Central memory CD8-positive, alpha-beta T cell (primary cell): ENCODE measurements at places on chromosomes 6 and 20.

- DNase-seq: no peak
Measured at GRCh38 chr20:52624281-52624680, 347.9 kb upstream of the TSHZ2 start.

GRCh38 chr20:46261456-46262253 lies 46.6 kb downstream of the CDH22 start:
- no peak for DNase-seq

DNA sequence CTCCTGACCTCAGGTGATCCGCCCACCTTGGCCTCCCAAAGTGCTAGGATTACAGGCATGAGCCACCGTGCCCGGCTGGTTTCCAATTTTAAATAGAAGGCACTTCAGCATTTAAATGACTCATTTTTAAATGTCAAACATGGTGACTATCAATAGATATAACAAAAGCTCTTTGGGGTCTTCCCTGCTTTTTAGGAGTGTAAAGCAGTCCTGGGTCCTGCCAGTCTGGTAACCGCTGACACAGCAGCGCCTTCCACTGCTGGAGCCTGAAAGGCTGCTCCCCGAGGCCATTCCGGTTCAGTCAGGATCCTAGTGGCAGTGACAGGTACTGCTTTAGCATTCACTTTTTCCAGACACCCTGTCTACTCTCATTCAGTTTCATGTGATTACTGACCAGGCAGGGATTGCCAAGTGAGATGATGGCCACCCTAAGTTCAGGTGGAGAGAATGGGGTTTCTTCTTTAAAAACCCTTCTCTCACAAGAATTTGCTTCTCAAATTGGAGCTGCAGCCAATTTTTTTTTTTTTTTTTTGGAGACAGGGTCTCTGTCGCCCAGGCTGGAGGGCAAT lies 5.1 kb downstream of the DIDO1 start:
- peak; percentile 48 for DNase-seq

DNA sequence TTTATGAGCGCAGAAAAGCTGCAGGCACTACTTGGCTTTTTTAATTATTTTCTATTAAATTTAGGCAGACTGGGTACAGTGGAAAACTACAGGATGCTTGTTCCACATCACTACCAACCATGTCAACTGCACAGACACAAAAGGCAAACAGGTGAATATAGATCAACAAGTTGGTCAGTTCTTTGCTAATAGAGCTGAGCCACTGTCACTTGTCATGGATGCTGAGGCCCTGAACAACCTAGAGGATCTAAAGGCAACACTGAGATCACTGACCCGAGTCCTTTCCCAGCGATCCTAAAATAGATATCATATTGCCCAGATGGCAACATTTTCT lies 34.5 kb upstream of the FAM83C start:
- DNase-seq: no peak

- DNase-seq: no peak
Measured at GRCh38 chr6:12716298-12716916, at the start of gene PHACTR1. TSS of gene PHACTR1 (plus strand) at chr6:12716767.

DNA sequence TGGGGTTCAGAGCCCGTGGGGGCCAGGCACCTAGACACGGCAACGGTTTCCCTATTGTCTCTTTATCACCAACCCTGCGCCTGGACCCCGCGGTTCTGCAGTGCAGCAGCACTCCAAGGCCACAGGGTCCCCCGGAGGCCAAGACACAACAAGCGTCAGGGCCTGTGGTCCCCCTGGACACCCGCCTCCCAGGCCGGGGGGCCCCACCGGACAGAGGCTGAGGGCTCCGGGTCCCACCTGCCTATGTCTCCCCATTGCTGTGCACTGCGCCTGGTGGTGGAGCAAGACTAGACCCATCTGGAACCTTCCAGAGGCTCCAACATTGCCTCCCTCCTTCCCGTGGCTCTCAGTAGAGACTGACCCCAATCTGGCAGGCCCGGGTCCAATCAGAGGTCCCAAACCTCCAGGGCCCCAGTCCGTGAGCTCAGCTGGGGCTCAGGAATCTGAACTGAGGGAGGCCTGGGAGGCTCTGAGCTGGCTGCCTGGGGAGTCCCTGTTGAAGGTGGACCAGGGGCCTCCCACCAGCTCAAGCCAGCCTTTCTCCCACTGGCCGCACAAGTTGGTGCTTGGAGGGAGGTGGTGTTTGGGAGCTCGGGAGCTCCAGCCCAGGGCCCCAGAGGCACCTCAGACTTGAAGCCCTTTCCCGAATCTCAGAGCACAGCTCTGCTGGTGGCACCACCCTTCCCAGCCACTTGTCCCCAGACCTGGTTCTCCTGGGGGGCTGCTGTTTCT lies 8.8 kb downstream of the GATA5 start:
- DNase-seq: no peak

GRCh38 chr6:158868890-158869825 lies 50.0 kb upstream of the EZR start:
- peak; percentile 96 for DNase-seq

DNA sequence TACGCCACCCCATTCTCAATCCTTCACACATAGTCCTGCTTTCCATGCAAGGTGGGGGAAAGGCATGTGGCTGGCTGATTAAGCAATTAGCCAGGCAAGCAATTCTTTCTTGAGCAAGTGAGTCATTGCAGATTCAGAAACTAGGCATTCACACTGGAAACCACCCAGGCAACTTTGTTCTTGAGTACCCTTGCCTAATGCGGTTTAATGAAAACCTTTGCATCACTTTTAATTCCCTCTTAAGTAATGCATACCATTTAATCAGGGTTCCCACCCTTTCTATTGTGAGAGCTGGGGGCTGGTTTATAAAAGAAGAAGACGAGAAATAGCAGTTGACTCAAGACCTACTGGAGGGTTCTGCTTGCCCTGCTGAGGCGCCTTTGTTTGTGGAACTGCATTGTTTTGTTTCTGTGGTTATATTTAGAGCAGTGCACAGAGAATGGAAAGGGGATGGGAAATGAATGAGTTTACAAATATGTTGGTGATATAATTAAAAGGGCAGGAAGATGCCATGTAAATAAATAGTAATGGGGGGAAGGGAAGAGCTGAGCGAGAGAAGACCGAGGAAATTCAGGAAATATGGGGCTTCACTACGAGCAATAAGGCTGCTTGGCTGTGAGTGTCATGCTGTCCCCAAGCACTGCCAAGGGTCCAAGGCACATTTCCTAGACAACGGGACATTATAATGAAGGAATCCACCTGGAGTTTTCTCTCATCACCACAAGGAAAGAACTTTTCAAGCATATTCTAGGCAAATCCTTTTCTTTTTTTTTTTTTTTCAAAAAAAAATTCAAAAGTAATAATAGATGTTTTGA lies 48.8 kb upstream of the TSHZ2 start:
- no peak for DNase-seq

GRCh38 chr6:125129354-125129753 lies 24.2 kb upstream of the TPD52L1 start:
- DNase-seq: no peak

GRCh38 chr6:90271831-90272230 lies 24.8 kb downstream of the BACH2 start:
- DNase-seq: no peak

GRCh38 chr6:97842521-97842920 lies 559.5 kb upstream of the MMS22L start:
- no peak for DNase-seq

DNA sequence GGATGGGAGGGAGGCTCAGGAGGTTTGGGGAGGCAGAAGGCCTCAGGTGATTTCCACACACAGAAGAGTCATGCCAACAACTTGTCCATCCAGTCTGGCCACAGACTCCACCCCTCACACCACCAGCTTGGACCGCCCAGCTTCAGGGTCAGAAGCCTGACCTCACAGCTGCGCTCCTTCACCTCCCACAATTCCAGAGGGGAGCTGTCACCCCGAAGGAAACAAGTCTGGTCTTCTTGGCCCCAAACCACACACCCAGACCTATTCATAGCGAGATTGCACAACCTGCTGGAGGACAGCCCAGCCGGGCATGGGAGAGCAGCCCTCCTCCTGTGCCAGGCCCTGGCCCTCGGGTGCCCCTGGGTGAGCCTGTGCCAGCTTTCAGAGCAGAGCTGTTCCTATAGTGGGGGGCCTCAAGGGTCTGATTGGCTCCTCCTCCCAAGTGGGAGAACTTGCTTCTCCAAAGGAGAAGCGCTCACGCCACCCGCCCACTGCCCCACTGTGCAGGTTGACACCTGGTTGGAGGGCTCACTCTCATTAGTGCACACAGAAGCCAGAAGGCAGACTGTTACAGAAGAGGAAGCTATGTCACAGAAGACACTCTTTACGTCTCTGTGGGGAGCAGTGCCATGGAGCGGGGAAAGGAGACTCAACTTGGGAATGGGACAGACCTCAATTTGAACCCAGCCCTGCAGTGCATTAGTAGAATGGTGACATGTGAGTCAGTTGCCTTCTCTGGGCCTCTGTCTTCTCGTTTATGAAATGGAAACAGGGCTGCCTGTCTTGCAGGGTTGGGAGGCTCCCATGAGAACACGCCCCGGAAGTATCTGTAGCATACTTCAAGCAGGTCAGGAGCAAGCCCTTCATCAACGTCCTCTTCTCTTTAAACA lies 128.8 kb downstream of the FOXO3 start:
- DNase-seq: no peak

DNA sequence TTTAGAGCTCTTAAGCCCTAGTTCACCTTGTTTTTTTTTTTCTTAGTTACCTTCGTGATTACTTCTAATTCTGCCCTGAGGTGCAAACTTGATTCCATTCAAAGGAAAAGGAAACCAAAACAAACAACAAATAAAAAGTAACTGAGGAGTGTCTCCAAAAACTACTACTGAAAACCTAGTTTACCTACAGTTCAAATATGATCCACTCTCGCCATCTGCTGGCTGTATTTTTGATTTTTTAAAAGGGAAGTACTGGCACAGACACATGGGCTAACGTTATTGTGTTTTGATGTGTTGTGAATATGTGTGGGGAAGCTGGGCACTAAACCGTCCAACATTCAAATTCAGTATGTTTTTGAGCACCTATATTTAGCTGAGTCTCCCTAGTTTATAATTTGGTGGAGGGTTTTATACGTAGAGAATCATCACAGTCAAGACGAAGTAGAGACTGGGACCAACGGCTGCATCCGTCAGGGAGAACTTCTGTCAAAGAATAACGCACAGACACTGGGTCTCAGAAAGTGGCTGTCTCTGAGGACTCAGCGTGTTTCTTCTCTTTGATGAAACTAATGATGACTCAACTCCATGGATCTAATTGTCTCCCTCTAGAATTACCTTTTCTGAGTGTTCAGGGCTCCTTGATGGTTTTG lies 373.5 kb upstream of the BTBD3 start:
- DNase-seq: no peak

- DNase-seq: no peak
Measured at GRCh38 chr20:45467861-45468260, 1.7 kb upstream of the WFDC2 start.

GRCh38 chr6:129844118-129844891 lies 16.8 kb downstream of the TMEM244 start:
- no peak for DNase-seq

GRCh38 chr6:158760618-158761250 lies 58.4 kb downstream of the EZR start:
- DNase-seq: no peak

- no peak for DNase-seq
Measured at GRCh38 chr20:40251284-40251932, 437.6 kb downstream of the MAFB start.

DNA sequence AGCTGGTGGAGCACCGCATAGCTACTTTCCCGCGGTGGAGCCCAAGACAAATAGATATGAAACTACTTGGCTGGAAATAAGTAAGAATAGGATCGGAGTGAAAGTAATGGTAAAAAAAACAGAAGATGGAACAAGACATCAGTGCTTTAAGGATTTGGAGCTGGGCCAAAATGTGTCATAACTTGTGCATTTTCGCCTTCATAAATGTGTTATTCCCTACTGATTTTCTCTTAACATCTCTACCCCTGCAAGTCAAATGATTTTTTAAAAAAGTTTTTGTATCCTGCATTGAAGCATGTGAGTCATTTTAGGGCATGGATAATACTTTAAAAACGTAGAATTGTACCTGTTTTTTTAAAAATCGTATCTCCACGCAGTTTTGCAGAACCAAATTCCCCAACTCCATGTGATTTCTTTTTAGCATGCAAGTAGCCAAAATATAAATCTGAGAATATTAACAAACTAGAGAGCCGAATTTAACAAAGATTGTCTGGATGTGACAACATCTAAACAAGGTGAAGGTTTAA lies 882 bp upstream of the FAM184A start:
- no peak for DNase-seq

DNA sequence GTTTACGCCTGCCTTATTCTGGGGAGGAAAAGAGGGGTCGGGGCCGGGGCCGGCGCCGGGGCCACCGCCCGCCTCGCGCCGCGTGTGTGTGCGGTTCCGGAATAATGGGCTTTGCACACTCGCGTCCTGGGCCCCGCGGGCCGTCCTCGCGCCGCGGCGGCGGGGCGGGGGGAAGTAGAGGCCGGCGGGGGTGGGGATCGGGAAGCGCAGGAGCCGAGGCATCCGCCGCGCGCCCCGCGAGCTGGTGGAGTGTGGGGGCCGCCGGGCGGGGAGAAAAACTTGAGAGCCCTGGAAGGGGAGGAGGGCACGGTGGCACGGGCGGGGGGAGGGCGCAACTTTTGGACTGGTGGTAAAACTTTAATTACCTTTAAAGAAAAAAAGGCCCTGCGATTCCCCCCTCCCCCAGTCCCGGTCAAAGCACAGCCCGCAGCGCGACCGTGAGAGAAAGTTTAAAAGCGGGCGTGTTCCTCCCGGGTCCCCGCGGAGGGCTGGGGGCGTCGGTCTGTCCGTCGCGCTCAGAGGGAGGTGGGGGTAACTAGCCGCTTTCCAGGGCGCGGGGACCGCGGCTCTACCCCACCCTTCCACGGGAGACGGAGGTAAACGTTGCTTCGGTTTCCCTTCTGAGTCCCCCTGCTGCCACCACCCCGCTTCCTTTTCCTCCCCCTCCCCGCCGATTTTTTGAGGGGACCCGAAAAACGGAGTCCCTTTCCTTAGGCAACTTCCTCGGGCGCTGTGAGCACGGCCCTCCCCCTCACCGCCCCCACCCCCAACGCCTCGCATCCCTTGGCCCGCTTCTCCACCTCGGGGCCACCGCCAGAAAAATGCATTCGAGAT lies 1.9 kb downstream of the L3MBTL3 start:
- DNase-seq: peak; percentile 16
